ENCODE measurements at places on chromosomes 12 and 14. TPM values are rescaled to one million over a fixed set of nuclear protein-coding genes. Genes with fewer than 3 reads are reported as not detected.

The SERPINA3 gene
- total RNA-seq: not detected

The STX2 gene
- total RNA-seq: 29.1 TPM

The RAD51AP1 gene
- 47.7 TPM for total RNA-seq

The OVCH1 gene
- total RNA-seq: not detected

All from G401 (cell line).